RPMI7951 (cell line): ENCODE measurements at places on chromosomes 4 and X. TPM values are rescaled to one million over a fixed set of nuclear protein-coding genes. Genes with fewer than 3 reads are reported as not detected.
A peak's percentile ranks its signal among the peaks of the same experiment; 100 is the strongest.

Gene TEC
- total RNA-seq = 3.6 and 3.8 TPM in 2 replicates

Gene MUC7
- not detected in 2 replicates for total RNA-seq

DNA sequence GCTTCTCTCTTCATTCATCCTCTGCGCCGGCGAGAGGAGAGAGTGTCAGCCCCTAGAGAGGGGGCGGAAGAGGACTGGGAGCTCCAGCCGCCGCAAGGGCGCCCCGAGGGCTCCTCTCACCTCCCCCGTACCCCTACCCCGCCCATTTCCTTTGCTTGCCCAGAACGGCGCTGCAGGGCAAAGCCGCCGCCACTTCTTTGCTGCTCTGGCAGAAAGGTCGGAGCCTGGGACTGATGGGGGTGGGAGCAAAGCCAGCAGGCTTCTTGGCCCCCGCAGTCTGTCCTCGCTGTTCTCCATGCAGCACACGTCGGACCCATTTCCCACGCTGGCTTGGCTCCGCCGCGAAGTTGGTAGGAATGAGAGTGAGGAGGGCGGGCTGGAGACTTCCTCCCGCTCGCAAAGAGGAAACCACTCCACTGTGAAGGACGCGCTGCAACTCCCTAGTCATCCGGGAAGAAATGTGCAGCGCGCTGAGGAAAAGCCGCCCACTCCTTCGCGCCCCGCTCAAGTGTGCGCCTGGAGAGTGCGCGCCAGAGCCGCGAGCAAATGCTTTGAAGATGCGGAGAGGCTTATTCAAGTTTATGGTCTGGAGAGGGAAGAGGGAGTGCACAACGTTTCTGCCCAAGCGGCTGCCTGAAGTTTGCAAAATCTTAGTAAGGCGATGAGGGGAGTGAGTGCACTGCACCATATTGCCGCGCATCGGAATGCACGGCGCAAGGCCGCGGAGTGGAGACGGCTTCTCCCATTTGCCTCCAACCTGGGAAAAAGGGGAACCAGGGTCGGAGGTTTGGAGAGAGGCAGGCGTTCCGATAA lies 2.8 kb upstream of the PCDH7 start:
- DNase-seq = peak; percentile 31

- DNase-seq = no peak
Observed at GRCh38 chrX:63765712-63766111, 19.3 kb downstream of the ARHGEF9 start.

GRCh38 chrX:132488180-132488705 lies 595 bp downstream of the MBNL3 start:
- DNase-seq = peak; percentile 39

GRCh38 chr4:56183344-56183959 lies 203.8 kb downstream of the AASDH start:
- no peak for DNase-seq

Gene CXorf49
- total RNA-seq = not detected in 2 replicates

- no peak for DNase-seq
Observed at GRCh38 chr4:125582302-125582701, 267.5 kb downstream of the FAT4 start.

GRCh38 chrX:137031517-137032340 lies 2.1 kb downstream of the GPR101 start:
- DNase-seq = peak; percentile 24

DNA sequence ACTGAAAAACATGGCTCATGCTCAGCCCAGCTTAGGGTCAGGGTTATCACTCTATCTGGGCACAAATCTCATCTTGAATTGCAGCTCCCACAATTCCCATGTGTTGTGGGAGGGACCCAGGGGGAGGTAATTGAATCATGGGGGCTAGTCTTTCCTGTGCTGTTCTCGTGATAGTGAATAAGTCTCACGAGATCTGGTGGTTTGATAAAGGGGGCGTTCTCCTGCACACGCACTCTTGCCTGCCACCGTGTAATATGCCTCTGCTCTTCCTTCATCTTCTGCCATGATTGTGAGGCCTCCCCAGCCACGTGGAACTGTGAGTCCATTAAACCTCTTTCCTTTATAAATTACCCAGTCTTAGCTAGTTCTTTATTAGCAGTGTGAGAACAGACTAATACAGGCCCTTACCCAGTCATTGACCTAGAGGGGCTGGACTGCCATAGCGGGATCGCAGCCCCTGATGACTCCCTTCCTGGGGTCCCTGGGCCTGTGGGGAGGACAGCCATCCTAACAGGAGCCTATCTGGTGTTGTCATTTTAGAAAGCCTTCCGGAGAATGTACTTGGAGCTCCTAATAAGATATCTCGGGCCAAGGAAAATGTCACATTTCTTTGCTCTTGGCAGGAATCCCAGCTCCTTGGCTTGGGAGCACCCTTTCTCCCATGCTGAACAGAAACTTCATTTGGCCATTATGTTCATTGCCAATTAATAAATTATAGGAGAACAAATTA lies 112.6 kb downstream of the PHKA2 start:
- no peak for DNase-seq

- peak; percentile 0 for DNase-seq
Observed at GRCh38 chrX:125998432-125998831, 167.7 kb downstream of the DCAF12L2 start.

- DNase-seq = peak; percentile 58
Observed at GRCh38 chr4:76883147-76883546, 14.8 kb downstream of the SOWAHB start.

DNA sequence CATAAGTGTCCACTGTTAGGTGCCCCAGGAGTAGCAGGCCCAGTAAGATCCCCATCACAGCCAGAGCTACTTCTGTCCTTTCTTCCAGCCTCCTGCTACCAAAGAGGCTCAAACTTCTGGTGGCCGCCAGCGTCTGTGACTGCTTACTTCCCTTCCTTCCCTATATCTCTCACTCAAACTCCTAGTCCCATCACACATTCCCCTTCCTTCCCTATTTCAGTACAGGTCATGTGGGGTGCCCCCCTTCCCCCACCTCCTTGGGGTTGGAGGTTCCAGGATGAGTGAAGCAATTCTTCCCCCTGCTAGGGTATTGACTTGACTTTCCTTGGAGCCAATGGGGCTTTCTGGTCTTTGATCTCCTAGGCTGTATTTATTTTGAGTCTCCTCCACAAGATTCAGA lies at the start of gene VSIG4:
Gene VSIG4, minus strand, starts transcription at position 137 of the 400 bp plus-strand sequence. Its CDS starts 82 bp downstream, at position 55.
- no peak for DNase-seq

DNA sequence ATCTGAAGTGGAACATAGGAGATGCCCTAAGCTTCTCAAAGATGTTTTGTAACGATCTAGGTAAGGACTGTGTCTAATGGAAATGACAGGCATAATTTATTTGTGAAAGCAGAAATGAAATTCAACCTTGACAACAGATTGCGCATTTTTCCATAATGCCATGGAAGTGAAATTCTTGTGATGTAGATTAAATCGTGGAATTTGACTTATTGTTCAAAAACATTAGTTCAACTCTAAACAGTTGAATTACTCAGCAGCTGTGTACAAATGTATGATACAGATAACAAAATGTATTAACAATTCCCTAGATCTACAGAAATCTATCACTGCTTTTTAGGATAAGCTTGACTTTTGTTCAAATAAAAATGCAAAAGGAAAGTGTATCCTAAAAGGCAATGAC lies 44.4 kb downstream of the VCX2 start:
- DNase-seq = no peak

Gene RENBP
- total RNA-seq = 1.7 and 1.9 TPM in 2 replicates

DNA sequence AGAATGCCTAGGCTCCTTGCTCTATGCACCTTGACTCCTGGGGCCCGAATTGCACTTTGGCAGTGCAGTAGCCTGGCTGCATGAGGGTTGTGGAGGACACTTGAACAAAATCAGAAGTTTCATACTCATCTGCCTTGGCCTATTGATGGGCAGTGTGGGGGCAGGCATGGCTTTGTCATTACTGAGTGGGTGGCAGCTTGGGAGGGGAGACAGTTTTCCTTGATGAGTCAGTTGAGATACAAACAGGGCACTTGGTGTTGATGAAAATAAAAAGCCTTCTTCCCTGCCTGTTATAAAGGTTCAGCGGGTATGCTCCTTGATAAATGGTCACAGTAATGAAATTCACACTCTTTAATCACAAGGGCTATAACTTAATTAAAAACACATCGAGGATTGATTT lies 126.8 kb upstream of the MAMLD1 start:
- DNase-seq = peak; percentile 41

Gene GRPEL1
- total RNA-seq = 31.5 and 32.1 TPM in 2 replicates

- DNase-seq = no peak
Observed at GRCh38 chr4:139279760-139280620, at the start of gene MGARP. Gene MGARP (minus strand): TSS chr4:139280225. CDS start chr4:139280158, 67 bp downstream.

GRCh38 chrX:153700376-153700945 lies 12.7 kb downstream of the SLC6A8 start:
- peak; percentile 13 for DNase-seq

GRCh38 chr4:114386637-114387233 lies 211.9 kb upstream of the UGT8 start:
- peak; percentile 11 for DNase-seq

Gene GPRASP1
- 0.20 and 0.36 TPM in 2 replicates for total RNA-seq

GRCh38 chr4:118826723-118827444 lies 9.0 kb downstream of the SEC24D start:
- DNase-seq = peak; percentile 41

Gene ARHGAP6
- not detected in 2 replicates for total RNA-seq

Gene ETDA
- total RNA-seq = not detected in 2 replicates

GRCh38 chr4:76582074-76582816 lies 147.2 kb downstream of the SHROOM3 start:
- no peak for DNase-seq

- DNase-seq = peak; percentile 69
Observed at GRCh38 chr4:101418055-101418454, 70.7 kb upstream of the PPP3CA start.

Gene CABS1
- not detected in 2 replicates for total RNA-seq

Gene PLK4
- 32.5 and 37.0 TPM in 2 replicates for total RNA-seq

Gene LGI2
- not detected in 2 replicates for total RNA-seq

GRCh38 chr4:172153719-172154118 lies 340.5 kb downstream of the GALNTL6 start:
- no peak for DNase-seq

- peak; percentile 88 for DNase-seq
Observed at GRCh38 chr4:121706595-121707021, 9.8 kb upstream of the ANXA5 start.

- peak; percentile 80 for DNase-seq
Observed at GRCh38 chr4:7206385-7206784, 14.0 kb downstream of the SORCS2 start.

- DNase-seq = no peak
Observed at GRCh38 chrX:70252491-70252890, 7.5 kb downstream of the P2RY4 start.

DNA sequence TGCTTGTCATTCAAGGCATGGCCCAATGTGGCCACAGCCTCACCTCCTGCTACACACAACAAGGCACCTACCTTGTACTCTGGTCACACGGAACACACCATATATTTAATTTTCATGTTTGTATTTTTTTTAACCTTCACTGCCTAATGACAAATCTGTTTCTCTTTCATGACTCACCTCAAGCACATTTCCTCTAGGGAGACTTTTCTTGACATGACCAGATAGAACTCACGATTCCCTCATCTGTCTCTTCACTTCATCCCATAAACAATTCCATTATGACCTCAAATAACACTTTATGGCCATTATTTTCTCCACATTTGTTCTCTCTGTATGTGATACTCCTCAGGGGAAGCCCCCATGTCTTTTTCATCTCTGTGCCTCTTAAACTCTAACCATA lies 11.1 kb downstream of the DRP2 start:
- DNase-seq = peak; percentile 7
